Fibroblast of lung (primary cell): ENCODE measurements at places on chromosomes 5 and 9. TPM values are rescaled to one million over a fixed set of nuclear protein-coding genes. Genes with fewer than 3 reads are reported as not detected.

SPATA31E1 gene
- total RNA-seq, result not detected in 2 replicates

RACK1 gene
- 4,649 and 6,091 TPM in 2 replicates for total RNA-seq

GABRA6 gene
- not detected in 2 replicates for total RNA-seq

F2R gene
- total RNA-seq, result 164 and 265 TPM in 2 replicates

ADRB2 gene
- 1.0 and 4.5 TPM in 2 replicates for total RNA-seq

SLC34A1 gene
- total RNA-seq, result not detected in 2 replicates

PTGER4 gene
- 3.3 and 5.4 TPM in 2 replicates for total RNA-seq

MSX2 gene
- 1.0 and 1.3 TPM in 2 replicates for total RNA-seq

N4BP3 gene
- total RNA-seq, result 0.26 and 0.83 TPM in 2 replicates

DAPK1 gene
- 15.5 and 18.5 TPM in 2 replicates for total RNA-seq

GLT6D1 gene
- total RNA-seq, result not detected in 2 replicates

PRDM9 gene
- total RNA-seq, result not detected in 2 replicates

SHISAL2B gene
- total RNA-seq, result not detected in 2 replicates

BTNL3 gene
- total RNA-seq, result not detected in 2 replicates

PHPT1 gene
- 175 and 190 TPM in 2 replicates for total RNA-seq

SH3PXD2B gene
- total RNA-seq, result 21.1 and 23.9 TPM in 2 replicates

ADGRD2 gene
- not detected in 2 replicates for total RNA-seq

VLDLR gene
- total RNA-seq, result 16.4 and 26.3 TPM in 2 replicates

PCDHGA10 gene
- total RNA-seq, result 7.4 and 10.2 TPM in 2 replicates

PTCD2 gene
- total RNA-seq, result 9.5 and 15.9 TPM in 2 replicates

HCN1 gene
- total RNA-seq, result not detected in 2 replicates

CDO1 gene
- 4.6 and 6.9 TPM in 2 replicates for total RNA-seq

PAX5 gene
- not detected in 2 replicates for total RNA-seq

CATSPER3 gene
- total RNA-seq, result under 0.01 and 0.17 TPM in 2 replicates

MAMDC2 gene
- total RNA-seq, result 5.4 and 23.0 TPM in 2 replicates

ERAP2 gene
- 66.0 and 180 TPM in 2 replicates for total RNA-seq

IFNA5 gene
- total RNA-seq, result not detected in 2 replicates

GRXCR2 gene
- total RNA-seq, result not detected in 2 replicates

LHX6 gene
- total RNA-seq, result not detected in 2 replicates

TXNDC8 gene
- not detected in 2 replicates for total RNA-seq

IRGM gene
- total RNA-seq, result 0.17 TPM in 1 of 2 replicates, not detected in the other

SPATA9 gene
- total RNA-seq, result 0.51 and 0.66 TPM in 2 replicates

HAVCR2 gene
- total RNA-seq, result 2.5 and 3.6 TPM in 2 replicates

IARS1 gene
- 538 and 595 TPM in 2 replicates for total RNA-seq

PDZD2 gene
- under 0.01 and 0.33 TPM in 2 replicates for total RNA-seq

TAF11L11 gene
- not detected in 2 replicates for total RNA-seq

ADCY2 gene
- total RNA-seq, result under 0.01 and 0.26 TPM in 2 replicates

INVS gene
- total RNA-seq, result 33.1 and 45.4 TPM in 2 replicates

EGFLAM gene
- total RNA-seq, result 0.33 and 3.6 TPM in 2 replicates

COMMD10 gene
- 31.6 and 35.8 TPM in 2 replicates for total RNA-seq

KLHL9 gene
- total RNA-seq, result 37.2 and 37.5 TPM in 2 replicates

SLC6A7 gene
- total RNA-seq, result not detected in 2 replicates

SH3TC2 gene
- 0.26 and 0.83 TPM in 2 replicates for total RNA-seq

IL33 gene
- 1.3 and 19.3 TPM in 2 replicates for total RNA-seq

PRRC2B gene
- total RNA-seq, result 51.4 and 66.4 TPM in 2 replicates

KIF4B gene
- total RNA-seq, result under 0.01 TPM in 2 replicates

TRPM3 gene
- total RNA-seq, result 0.50 and 0.51 TPM in 2 replicates

ALDH1A1 gene
- 45.2 and 46.1 TPM in 2 replicates for total RNA-seq

HACD4 gene
- 12.3 and 24.9 TPM in 2 replicates for total RNA-seq

NSG2 gene
- not detected in 2 replicates for total RNA-seq

CSF1R gene
- not detected in 2 replicates for total RNA-seq

OTP gene
- not detected in 2 replicates for total RNA-seq

ARID3C gene
- under 0.01 and 0.17 TPM in 2 replicates for total RNA-seq

PDLIM4 gene
- total RNA-seq, result 44.4 and 67.2 TPM in 2 replicates

SLCO4C1 gene
- under 0.01 TPM in 1 of 2 replicates, not detected in the other for total RNA-seq

SLC1A1 gene
- total RNA-seq, result 4.1 and 4.5 TPM in 2 replicates

SLC22A4 gene
- total RNA-seq, result 1.3 and 4.1 TPM in 2 replicates
